Psoas muscle (tissue), 8 donors: ENCODE measurements at places on chromosomes 2 and 18. TPM values are rescaled to one million over a fixed set of nuclear protein-coding genes. Genes with fewer than 3 reads are reported as not detected.

Gene EN1
- 0.71 TPM for polyA plus RNA-seq

Gene CCDC88A
- 4.7 TPM for polyA plus RNA-seq

Gene NYAP2
- 0.03 TPM for polyA plus RNA-seq

Gene GKN2
- polyA plus RNA-seq, result not detected

Gene ANKRD44
- polyA plus RNA-seq, result 0.35 TPM

Gene COLEC11
- polyA plus RNA-seq, result 1.0 TPM

Gene RTN4
- polyA plus RNA-seq, result 289 TPM

Gene TMEM200C
- 0.03 TPM for polyA plus RNA-seq

Gene TCF4
- 8.6 TPM for polyA plus RNA-seq

Gene KATNAL2
- polyA plus RNA-seq, result 0.19 TPM

Gene CFC1
- not detected for polyA plus RNA-seq

Gene FAM161A
- polyA plus RNA-seq, result 0.72 TPM

Gene HOXD3
- polyA plus RNA-seq, result 0.64 TPM

Gene ASTL
- polyA plus RNA-seq, result 0.03 TPM

Gene PPM1B
- polyA plus RNA-seq, result 17.4 TPM

Gene CFAP221
- polyA plus RNA-seq, result not detected

Gene LRRTM1
- polyA plus RNA-seq, result 0.20 TPM

Gene ARL6IP6
- polyA plus RNA-seq, result 5.2 TPM

Gene FAM110C
- not detected for polyA plus RNA-seq

Gene SATB2
- 0.55 TPM for polyA plus RNA-seq

Gene PRKAG3
- polyA plus RNA-seq, result 60.2 TPM

Gene GMPPA
- polyA plus RNA-seq, result 20.0 TPM

Gene GRB14
- 0.74 TPM for polyA plus RNA-seq

Gene CACNB4
- polyA plus RNA-seq, result 0.13 TPM

Gene C18orf32
- 42.9 TPM for polyA plus RNA-seq

Gene MARCHF4
- polyA plus RNA-seq, result not detected

Gene G6PC2
- polyA plus RNA-seq, result 0.05 TPM

Gene DNAJC5G
- polyA plus RNA-seq, result not detected

Gene SERPINB12
- not detected for polyA plus RNA-seq

Gene GAREM2
- 0.51 TPM for polyA plus RNA-seq

Gene BBS5
- polyA plus RNA-seq, result 5.1 TPM

Gene M1AP
- polyA plus RNA-seq, result 0.01 TPM

Gene C2orf72
- polyA plus RNA-seq, result 0.03 TPM

Gene ATOH8
- polyA plus RNA-seq, result 59.4 TPM

Gene PROKR1
- polyA plus RNA-seq, result 0.01 TPM

Gene IL37
- polyA plus RNA-seq, result not detected

Gene SNRPD1
- 34.1 TPM for polyA plus RNA-seq

Gene MROH2A
- polyA plus RNA-seq, result not detected
